AG09319 (cell line): ENCODE measurements at places on chromosomes 11 and 22.

- no peak for DNase-seq
Measured at GRCh38 chr11:44823006-44823405, 96.2 kb downstream of the TSPAN18 start.

DNA sequence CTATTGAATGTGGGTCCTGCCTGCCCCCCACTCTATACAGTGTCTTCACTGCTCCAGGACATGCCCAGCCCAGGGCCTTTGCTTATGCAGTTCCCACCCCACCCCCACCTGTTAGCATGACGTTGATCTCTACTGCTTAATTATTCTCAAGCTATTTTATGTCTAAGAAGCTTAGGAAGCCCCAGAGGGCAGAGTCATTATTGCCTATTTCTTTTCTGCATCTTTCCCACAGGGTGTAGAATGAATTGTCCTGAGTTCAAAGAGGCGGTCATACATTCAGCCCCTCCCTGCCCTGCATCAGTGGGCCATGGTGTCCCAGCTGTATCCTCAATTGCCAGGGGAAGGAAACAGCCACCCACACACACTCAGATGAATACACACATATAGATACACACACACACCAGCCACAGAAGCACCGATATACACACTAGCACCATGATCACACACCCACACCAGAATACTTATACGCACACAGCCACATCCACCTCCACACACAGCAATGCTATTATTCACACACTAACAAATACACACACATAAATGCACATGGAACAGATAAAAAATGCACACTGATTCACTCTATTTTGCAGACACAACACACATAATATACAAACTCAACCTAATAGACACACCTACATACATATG is 1.5 kb downstream of the PDE2A start:
- DNase-seq = no peak

- DNase-seq = no peak
Measured at GRCh38 chr11:84497981-84498411, 1129.1 kb downstream of the DLG2 start.

- no peak for DNase-seq
Measured at GRCh38 chr22:24361976-24362646, 65.3 kb upstream of the ADORA2A start.

DNA sequence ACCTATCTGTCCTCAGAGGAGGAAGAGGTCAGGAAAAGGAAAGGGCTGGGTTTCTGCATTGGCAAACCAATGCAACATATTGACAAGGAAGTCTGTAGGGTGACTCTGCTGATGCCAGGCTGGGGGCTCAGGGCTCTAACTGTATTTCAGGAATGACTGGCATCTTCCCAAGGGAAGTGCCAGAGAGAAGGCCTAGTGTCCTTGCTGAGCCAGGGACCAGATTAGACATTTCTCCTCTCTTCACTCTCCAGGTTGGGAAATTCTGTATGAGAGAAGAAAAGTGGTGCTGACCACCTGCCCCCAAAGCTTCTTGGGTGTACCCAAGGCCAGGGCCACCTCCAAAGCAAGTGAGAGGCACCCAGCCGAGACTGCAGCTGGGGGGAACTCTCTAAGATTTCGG is 27.2 kb downstream of the GRIK4 start:
- no peak for DNase-seq
